ENCODE measurements at places on chromosomes 2 and 18. TPM values are rescaled to one million over a fixed set of nuclear protein-coding genes. Genes with fewer than 3 reads are reported as not detected.

The PLEKHA3 gene
- total RNA-seq = 34.0 TPM

The IL1A gene
- total RNA-seq = not detected

The ALPP gene
- total RNA-seq = not detected

The PHOSPHO2 gene
- 3.4 TPM for total RNA-seq

DNA sequence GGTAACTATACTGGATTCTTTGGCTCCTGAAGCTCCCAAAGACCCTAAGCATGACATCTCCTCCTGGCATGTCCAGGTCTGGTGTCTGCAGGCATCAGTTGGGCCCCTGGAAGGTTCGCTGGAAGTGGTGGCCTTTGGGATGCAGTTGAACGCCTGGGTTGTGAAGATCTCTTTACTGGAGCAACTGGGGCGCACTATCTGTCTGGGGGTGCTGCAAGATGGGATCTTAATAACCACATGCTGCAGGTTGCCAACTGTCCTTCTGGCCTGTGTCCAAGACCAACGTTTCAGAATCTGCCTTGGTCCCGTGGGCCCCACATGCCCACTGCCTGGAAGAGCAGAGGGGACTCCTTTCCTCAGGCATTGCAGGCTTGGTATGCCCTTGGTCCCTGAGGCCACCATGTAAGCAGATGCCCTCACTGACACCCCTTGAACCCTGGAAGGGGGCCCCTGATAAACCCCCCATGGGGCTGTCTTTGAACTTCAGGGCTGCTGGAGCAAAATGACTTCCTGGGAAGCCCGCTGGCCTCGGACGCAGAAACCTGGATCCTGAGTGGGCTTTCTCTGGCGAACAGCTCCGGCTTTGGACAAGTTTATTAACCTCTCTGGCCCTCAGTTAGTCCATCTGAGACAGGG is 101.9 kb downstream of the TWIST2 start:
- no peak for DNase-seq

DNA sequence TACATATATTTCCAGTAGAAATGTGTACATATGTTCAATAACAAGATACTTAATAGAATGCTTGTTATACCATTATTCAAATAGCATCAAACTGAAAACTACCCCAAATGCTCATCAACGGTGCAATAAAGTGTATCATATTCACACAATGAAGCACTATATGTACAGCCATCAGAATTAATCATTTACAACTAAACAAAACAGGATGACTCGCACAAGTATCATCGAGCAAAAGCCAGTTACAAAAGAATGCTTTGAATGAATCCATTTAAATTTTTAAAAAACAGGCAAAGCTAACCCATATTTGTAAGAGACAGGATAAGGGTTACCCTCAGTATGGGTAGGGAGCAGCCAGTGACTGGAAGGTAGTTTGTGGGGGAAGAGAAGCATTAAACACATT is 132.8 kb upstream of the PDE1A start:
- no peak for DNase-seq

GRCh38 chr2:161596148-161596547 is 28.1 kb upstream of the SLC4A10 start:
- DNase-seq = no peak

- no peak for DNase-seq
Measured at GRCh38 chr2:134515137-134515536, 203.7 kb downstream of the TMEM163 start.

The SLC4A3 gene
- 261 TPM for total RNA-seq

The PTH2R gene
- not detected for total RNA-seq

DNA sequence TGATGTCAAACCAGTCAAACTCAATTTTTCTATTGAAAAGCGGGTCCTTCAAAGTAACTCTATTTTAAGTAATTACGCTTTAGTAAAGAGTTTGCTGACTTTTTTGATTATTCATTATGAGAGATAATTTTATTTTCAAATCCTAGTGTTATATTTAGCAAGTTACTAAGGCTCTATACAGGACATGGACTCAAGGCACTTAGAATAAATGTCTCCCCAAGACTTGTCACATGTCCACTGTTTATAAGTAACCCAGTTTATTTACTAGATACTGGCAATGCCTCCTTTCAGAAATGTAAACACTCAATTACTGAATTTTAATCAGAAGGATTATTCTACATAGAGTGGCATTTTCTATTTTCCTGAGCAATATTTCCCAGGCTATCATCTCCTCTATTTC is 638.1 kb downstream of the ERBB4 start:
- no peak for DNase-seq

DNA sequence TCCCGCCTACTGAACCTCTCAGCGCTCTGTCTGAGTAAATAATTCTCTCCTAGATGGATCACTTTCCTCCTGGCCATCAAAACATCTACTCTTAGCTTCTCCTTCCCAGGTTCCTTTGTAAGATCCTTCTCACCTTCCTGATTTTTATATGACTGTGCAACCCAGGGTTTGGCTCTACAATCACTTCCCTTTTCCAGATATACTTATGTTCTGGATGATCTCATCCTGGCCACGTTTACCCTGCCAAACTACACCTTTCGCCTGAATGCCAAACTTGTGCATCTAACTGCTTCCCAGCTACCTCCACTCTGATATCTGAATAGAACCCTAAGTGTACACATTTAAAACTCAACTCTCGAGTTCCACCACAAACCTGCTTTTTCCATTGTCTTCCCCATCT is 290.5 kb upstream of the REV1 start:
- no peak for DNase-seq

The C2orf92 gene
- 3.9 TPM for total RNA-seq

The ACKR3 gene
- 27.4 TPM for total RNA-seq

DNA sequence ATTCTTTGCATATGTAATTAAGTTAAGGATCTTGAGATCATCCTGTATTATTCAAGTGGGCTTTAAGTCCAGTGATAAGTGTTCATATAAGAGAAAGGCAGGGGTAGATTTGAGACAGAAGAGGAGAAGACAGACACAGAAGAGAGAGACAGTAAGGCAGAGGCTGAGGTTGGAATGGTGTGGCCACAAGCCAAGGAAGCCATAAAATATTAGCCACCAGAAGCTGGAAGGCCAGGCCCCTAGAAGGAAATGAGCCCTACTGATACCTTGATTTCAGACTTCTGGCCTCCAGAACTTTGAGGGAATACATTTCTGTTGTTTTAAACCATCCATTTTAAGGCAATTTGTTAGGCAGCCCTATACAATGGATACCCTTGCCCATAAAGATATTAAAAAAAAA is 66.9 kb upstream of the DLX2 start:
- DNase-seq = no peak

DNA sequence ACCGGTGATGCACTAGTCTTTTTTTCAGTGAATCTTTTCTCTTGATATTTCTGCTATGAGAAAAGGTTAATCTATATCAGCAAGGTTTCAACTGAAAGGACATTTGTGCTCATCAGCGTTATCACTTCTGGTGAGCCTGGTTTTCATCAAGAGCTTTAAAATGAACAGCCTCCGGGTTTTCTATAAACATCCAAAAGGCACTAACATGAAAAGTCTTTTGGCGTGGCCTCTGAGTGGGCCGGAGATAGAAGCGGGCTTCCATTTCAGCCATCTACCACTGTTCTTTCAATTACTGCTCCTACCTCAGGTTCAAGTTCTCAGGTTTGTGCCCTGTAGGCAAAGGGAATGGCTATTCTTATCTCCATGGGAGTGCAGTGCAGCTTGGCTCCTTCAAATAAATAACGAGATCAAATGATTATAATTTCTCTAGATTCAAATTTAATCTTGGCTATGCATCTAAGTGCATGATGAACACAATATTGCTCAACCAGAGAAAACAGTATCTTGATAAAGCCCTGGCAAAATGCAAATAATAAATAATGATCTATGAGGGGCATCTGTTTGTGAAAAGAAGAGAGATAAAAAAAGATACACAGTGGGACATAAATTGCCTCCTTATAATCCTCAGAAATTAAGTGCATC is 314.8 kb downstream of the CDH2 start:
- no peak for DNase-seq

DNA sequence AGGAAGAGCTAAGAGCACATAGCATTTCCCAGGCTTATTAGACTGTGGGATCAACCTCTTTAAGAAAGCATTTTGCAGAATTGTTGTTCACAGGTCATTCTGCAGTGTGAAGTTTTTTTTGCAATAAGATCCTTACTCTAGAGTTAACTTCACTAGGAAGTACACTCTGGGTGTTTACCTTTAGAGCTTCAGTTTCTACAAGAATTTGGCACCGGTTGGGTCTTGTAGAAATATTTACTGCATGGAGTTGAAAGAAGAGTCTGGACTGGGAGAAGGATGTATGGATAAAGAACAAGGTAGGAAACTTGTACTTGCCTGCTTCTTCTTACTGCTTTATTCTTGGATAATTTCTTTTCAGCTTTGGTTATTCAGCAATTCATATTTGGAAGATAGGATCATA is 944.9 kb upstream of the GYPC start:
- DNase-seq = no peak

GRCh38 chr18:55228191-55228590 is 268.9 kb upstream of the CCDC68 start:
- no peak for DNase-seq

The QPCT gene
- total RNA-seq = 1.4 TPM

GRCh38 chr2:160145471-160145870 is 54.6 kb downstream of the ITGB6 start:
- no peak for DNase-seq

DNA sequence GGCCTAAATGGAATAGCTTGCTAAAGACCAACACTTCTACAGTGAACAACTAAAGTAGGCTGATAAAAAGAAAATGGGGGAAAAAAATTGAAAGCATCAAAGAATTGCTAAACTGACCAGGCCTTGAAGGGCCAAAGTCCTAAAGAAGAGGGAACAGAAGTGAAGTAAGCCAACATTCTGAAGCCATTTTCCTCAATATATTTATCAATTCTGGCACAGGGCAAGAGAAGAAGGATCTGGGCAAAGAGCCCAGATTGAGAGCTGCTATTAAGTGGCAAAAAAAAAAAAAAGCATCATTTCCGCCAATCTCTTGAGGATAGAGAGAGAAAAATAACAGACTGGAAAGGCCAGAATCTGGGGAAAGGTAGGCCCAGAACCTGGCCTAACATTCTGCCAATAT is 25.7 kb downstream of the FANCL start:
- no peak for DNase-seq

The LYG1 gene
- 0.65 TPM for total RNA-seq

The MPP4 gene
- total RNA-seq = not detected

DNA sequence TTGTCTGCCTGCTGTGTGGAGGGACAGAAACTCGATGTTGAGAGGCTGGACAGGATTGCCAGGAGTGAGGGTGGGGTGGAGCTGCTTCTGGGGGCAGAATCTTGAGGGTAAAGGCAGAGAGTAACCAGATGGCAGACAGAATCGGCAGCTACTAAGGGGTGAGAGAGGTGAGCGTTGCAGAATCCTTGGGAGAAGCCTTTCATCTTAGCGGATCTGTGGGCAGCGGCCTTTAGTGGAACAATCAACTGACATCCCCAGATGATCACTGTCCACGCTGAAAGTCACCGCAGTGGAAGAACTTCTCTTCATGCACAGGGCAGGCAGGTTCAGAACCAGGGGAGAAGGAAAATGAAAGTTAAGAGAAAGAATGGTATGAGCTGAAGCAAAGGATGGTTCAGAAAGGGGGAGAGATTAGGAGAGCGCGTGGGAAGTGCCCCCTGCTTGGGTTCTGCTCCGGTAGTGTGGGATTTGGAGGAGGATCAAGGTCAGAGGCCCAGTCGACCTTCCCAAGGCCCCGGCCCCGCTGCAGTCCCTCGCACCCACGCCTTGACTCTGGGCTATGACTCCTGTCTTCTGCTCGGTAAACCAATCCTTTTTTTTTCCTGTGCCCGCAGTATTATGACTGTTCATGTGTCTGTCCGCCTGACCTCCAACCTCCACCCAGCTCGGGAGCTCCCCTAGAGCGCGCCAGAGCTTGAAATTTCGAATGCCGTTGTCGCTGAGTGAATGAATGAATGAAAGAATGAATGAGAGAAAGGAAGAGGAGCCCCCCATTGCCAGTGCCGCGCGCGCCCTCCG is 584 bp downstream of the BOLA3 start:
- DNase-seq = no peak

DNA sequence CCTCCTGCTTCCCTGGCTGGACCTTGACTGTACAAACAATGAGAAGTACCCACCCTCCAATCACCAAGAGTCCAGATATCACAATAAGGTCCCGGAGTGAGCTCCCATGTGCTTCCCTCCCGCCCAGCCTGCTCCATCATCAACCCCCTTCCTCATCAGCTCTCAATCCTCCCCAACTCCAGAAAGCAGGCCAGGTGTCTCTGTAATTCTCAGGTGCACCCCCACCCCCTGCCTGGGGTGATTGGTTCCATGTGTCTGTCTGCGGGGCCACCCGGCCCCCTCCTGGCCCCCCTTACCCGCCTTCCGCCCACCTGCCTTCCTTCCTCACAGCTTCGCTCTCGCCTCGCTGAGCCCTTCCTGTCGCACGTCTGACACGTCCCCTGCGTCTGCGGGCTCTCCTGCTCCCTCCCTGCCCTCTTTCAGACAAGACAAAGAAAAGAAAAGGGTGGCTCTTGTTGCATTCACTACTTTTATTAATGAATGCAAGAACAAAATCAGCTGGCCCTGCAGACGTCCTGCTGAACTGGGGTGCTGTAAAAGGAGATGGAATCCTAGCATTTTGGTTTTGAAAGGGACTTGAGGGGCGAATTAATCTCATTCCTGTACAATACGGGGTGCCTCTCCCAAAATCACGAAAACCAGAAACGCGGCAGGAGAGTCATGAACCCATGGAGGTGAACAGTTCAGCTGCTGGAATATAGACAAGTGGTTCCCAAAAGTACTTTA is 26.5 kb upstream of the IGFBP2 start:
- DNase-seq = no peak

DNA sequence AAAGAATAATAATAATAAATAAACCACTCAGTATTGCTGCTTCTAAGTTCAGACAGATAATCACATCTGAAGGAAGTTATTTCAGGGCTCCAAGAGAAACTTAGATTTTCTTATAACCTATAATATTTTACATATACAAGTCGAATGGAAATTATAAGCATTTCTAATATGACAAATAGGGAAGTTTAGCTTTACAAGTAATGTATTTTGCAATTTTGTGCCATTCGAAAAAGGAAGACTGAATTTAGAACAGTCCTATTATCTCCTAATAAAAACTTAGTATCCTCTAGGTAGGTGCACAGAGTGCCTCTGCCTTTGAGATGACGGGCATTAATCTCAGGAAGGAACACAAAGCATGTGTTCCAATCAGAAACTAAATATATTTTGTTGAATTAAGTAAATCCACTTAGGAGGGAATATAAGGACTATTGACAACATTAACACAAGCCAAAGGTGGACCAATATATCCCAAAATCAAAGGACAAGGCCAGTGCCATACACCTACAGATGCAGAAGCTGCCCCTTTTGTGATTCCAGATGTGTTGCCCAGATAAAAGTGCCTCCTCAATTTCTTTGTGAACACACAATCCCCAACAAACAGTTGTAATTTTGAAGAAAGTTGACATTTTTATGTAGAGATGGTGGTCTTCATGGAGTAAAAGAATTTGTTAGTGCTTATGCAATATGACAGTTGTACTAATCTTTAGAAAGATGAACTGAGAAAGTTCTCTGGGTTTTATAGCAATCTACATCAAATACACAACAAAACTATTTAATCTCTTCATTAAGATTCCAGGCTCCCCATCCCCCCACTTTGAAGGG is 36.6 kb downstream of the PTCD3 start:
- no peak for DNase-seq

GRCh38 chr2:113174376-113174750 is 592 bp downstream of the PSD4 start:
- DNase-seq = no peak
